ENCODE measurements at places on chromosomes 7 and 10.

GRCh38 chr7:102075126-102075525 is 211.5 kb upstream of the SH2B2 start:
- no peak for DNase-seq

DNA sequence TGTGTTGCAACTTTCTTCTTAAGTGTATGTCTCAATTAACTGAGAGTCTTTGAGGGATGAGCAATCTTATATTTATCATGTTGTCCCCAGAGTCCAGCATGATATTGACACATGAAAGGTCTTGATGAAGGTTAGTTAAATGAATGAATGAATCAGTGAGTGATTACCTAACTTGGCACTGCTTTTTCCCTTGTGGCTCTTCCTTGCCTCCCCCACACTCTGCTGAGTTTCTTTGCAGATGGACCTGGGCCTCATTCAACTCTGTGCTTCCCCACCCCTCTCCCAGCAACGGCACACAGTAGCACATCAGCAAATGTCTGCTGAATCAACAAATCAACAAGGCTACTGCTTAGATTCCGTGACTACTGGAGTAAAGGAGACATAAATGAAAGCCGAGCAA is 235.1 kb upstream of the CXCL12 start:
- no peak for DNase-seq

DNA sequence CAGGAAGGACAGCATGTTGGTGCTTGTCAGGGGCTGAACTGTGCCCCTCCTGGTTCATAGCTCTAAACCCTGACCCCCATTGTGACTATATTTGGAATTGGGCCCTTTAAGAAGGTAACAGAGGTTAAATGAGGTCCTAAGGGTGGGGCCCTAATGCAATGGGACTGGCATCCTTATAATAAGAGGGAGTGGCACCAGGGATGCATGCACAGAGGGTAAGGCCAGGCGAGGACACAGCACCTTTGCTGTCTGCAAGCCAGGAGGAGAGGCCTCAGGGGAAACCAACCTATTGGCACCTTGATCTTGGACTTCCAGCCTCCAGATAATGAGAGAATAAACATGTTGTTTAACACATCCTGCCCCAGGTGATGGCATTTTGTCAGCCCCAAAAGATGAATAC is 61.3 kb upstream of the EBF3 start:
- no peak for DNase-seq

GRCh38 chr7:26376175-26376917 is 84.7 kb downstream of the SNX10 start:
- no peak for DNase-seq

GRCh38 chr10:70602665-70603448 is at the start of gene PRF1:
PRF1 (minus strand) TSS chr10:70602741; CDS start chr10:70600902, 1,839 bp downstream.
- DNase-seq, result no peak

- no peak for DNase-seq
Observed at GRCh38 chr7:155593461-155594162, 47.3 kb upstream of the CNPY1 start.

DNA sequence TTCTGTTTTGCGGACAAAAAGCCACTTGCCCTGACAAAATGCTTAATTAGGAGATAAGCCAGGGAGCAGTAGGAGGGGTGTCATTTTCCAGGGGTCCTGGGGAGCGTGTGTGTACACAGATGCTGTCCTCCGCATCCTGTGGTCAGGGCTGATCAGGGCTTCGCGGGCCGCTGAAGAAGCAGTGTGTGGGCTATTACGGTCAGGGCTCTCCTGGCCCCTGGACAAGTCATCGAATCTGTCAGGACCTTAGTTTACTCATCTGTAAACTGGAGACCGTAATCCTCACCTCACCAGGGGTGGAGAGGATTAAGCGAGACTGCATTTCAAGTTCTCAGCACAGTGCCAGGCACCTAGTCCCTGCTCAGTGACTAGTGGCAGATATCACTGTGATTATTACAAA is 26.0 kb upstream of the MXI1 start:
- no peak for DNase-seq

- DNase-seq, result no peak
Observed at GRCh38 chr10:118002581-118002980, 44.2 kb downstream of the RAB11FIP2 start.

- DNase-seq, result no peak
Observed at GRCh38 chr10:127881262-127881661, 11.5 kb downstream of the CLRN3 start.

GRCh38 chr10:36676756-36677430 is 448.5 kb upstream of the ANKRD30A start:
- DNase-seq, result no peak

DNA sequence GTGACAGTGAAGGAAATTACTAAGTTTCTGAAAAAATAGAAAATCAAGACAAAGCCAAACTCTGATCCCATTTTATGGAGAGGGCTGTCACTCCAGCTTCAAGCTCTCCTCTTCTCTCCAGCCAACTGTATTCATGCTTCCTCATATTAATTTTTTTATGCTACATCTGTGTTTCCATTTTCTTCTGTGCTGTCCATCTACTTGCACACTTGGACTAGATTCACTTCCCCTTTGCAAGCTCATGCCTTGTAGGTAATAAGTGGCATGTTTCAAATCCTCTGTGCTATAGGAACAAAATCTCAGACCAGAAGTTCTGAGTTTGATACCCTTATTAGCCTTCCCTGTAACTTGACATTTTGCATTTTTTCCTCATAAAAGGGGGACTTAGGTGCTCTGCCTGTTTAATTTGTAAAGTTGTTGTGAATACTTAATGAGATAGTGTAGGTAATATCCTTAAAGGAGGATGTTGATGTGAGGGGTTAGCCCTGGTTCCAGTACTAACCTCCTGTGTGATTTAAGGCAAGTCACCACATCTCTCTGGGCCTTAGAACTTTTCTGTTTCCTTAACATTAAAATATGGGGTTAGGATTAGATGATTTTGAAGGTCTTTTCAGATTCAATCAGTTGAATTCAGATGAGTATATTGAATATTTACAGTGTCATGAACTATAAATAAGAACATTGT is 358.8 kb downstream of the BBS9 start:
- DNase-seq, result no peak

- DNase-seq, result no peak
Observed at GRCh38 chr7:128874140-128875031, 11.7 kb downstream of the ATP6V1F start.

DNA sequence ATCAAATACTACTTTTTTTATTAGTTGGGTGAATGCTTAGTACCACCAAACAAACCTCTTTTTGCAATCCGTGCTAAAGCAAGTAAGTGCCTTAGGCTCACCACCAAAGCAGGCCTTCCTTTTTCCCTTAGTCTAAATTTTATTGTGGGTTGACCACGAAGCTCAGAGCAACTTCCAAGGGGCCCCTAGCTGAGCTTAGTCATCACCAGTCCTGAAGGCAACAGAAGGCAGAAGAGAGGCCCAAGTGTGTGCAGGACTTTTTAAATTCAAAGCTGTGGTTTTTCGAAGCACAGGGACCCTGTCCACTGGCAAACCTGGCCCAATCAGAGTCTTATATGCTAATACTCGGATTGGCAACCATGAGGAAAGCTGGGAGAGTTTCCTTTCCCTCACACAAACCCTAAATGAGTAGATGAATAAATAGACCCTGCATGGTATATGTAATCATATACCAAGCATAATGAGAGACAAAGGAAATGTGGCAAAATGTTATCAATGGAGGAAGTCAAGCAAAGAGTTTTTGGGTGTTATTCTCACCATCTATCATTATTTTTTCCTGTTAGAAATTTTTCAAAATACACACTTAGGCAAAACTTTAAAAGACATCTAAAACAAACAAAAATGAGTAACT is 453.2 kb upstream of the GALNT17 start:
- no peak for DNase-seq

- DNase-seq, result no peak
Observed at GRCh38 chr7:40058636-40059035, 75.8 kb downstream of the MPLKIP start.

GRCh38 chr7:26787701-26788100 is 76.7 kb downstream of the SKAP2 start:
- DNase-seq, result no peak

- DNase-seq, result no peak
Observed at GRCh38 chr10:385571-386300, 250.5 kb downstream of the ZMYND11 start.

GRCh38 chr10:49325916-49326783 is 27.2 kb downstream of the C10orf71 start:
- DNase-seq, result no peak

GRCh38 chr10:104080762-104081161 is 4.9 kb downstream of the COL17A1 start:
- DNase-seq, result no peak

DNA sequence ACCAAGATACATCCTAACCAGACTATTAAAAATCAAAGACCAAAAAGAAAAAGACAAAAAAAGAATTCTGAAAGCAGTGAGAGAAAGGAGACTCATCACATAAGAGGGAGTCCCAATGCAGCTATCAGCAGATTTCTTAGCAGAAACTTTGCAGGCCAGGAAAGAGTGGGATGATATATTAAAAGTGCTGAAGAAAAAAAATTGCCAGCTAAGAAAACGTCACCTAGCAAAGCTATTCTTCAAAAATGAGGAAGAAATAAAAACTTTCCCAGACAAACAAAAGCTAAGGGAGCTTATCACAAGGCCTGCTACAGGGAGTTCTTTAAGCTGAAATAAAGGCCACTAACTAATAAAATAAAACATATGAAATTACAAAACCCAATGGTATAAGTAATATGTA is 40.5 kb upstream of the CDK6 start:
- DNase-seq, result no peak

DNA sequence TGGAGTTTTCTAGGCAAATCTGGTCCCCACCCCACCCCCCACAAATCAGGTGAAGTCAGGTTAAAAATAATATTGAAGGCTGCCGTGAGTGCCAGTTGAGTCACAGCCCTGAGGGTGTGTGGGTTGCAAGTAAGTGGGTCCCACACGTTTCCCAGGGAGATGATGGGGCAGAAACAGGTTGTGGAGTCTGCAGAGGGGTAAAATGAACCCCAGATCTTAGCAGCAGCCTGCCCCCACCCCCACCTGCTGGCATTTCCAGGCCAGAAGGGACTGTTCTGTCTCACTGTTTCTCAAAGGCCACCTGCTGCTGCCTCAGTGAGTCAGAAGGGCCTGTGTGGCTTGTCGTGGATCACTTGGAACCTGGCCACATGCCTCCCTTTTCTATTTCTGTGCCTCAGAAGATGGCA is 59.8 kb upstream of the SMNDC1 start:
- DNase-seq, result no peak

DNA sequence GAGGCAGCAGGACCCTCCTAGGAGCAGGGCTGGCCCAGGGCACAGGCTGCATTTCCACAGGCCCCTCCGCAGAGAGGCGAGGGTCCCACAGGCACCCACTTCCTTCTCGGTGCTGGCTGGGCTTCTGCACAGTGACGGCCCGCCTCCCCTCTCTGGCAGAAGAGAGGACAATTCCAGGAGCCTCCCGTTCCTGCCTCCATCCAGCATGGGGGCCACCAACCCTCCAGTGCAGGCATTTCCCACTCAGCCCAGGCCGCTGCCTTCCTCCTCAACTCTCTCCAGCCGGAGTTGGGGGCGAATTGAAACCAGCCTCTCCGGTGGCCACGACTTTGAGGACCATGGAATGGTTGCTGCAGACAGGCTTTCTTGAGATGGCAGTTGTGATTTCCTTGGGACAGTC is 125.0 kb upstream of the PPP2R2D start:
- DNase-seq, result no peak

GRCh38 chr7:56077681-56078080 is 13.6 kb downstream of the SUMF2 start:
- DNase-seq, result no peak

DNA sequence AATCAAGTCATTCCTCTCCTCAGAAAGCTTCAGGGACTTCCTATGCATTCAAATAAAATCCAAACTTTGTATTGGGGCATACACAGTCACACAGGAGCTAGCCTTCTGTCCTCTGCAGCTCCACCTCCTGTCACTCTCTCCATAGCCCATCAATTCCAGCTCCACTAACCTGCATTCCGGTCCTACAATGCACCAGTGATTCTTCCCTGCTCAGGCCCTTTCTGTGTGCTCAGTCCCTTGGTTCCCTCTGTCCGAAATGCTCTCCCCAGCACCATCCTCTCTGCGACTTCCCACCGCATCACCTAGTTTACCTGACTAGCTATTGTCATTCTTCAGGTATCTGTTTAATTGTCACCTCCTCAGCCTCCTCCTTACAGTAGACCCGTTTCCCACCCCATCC is 26.4 kb upstream of the YAE1 start:
- DNase-seq, result no peak

DNA sequence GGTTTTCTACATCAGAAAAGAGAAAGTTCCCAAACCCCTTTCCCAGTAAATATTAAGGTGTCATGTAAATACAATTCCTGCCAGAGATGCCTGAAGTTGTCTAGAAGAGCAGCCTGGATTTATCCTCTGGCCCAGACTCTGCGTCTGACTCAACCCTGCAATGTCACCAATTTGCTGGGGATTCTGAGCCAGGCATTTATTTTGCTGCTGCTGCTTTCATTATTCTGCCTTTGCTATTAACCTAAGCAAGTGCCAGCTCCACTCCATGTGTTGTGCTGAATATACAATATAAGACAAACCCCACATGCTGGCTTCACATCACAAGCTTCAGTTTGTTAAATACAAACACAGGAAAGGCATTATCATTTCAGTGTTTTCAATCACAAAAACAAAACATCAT is 59.1 kb downstream of the ELAPOR2 start:
- DNase-seq, result no peak

GRCh38 chr7:20696803-20697333 is 81.4 kb downstream of the ABCB5 start:
- no peak for DNase-seq

- DNase-seq, result no peak
Observed at GRCh38 chr10:76543655-76544054, 1094.0 kb downstream of the KCNMA1 start.

GRCh38 chr7:1725766-1726630 is 55.9 kb downstream of the ELFN1 start:
- no peak for DNase-seq

DNA sequence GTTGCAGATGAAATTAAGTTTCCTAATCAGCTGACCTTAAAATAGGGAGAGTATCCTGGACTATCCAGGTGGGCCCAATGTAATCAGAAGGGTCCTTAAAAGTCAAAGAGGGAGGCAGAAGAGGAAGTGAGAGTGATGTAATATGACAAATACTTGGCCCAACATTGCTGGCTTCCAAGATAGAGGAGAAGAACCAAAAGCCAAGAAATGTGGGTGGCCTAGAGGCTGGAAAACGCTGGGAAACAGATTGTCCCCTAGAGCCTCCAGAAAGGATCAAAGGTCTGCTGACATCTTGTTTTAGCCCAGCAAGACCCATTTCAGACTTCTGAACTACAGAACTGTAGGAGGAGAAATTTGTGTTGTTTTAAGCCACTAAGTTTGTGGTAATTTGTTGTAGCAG is 79.7 kb upstream of the NOBOX start:
- no peak for DNase-seq

GRCh38 chr10:44894691-44895090 is 16.4 kb upstream of the TMEM72 start:
- no peak for DNase-seq
